ENCODE measurements at places on chromosomes 12 and 14.

DNA sequence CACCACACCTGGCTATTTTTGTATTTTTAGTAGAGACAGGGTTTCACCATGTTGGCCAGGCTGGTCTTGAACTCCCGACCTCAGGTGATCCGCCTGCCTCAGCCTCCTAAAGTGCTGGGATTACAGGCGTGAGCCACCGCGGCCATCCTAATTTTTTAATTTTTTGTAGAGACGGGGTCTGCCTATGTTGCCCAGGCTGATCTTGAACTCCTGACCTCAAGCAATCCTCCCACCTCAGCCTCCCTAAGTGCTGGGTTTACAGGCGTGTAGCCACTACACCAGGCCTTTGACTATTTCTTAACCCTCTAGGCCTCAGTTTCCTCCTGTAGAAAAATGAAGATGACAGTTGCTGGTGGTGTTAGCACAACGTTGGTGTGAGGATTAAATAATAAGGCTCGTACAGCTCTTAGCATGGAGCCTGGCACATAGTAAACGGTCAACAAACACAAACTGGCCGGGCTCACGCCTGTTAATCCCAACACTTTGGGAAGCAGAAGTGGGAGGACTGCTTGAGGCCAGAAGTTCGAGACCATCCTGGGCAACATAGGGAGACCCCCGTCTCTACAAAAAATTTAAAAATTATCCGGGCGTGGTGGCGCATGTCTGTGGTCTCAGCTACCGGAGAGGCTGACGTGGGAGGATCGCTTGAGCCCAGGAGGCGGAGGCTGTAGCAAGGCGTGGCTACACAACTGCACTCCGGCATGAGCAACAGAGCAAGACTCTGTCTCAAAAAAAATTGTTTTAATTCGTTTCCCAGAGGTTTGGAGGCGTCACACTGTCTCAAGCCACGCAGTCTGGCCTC, 979 bp downstream of the DDX54 start:
- DNase-seq = no peak

DNA sequence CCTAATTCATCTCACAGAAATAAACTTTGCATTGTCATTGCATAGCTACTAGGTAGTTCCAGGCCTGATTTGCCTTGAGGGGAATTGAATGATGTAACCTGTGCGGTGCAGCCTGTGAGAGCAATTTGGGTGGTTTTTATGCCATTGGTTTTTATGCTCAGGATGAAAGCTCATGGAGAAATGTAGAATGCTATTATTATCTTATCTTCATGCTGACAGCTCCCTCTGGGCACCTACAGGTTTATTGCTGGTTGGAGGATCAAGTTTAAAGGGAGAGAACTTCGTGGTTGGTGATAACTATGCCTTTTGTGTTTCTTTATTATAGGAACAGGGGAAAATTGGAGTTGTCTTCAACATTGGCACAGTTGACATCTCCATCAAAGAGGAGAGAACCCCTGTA, 547.9 kb downstream of the DIO2 start:
- no peak for DNase-seq

DNA sequence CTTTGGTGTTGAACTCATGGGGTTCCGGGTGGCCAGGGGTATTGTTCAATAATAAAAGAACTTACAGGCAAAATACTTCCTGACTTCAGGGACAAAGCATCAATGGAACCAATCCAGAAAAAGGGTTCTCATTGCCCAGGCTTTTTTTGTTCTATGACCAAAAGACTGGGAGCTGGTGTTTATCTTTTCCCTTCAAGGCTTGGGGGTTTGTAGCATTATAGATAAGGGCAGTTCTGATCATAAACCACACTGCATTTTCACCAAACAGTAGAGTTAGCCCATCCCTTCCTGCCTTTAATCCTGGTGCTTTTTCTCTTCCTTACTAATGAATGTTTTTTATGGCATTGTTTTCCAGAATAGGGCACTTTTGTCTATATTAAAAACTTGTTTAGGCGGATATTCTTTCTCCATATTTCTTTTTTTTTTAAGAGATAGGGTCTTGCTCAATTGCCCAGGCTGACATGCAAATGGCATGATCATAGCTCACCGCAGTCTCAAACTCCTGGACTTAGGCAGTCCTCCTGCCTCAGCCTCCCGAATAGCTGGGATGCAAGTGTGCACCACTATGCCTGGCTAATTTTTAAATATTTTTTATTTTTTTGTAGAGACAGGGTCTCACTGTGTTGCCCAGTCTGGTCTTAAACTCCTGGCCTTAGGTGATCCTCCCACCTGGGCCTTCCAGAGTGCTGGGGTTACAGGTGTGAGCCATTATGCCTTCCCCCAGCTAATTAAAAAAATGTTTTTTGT, 9.7 kb downstream of the FUT8 start:
- no peak for DNase-seq

- no peak for DNase-seq
Measured at GRCh38 chr12:31494455-31494854, 96.5 kb downstream of the DENND5B start.

DNA sequence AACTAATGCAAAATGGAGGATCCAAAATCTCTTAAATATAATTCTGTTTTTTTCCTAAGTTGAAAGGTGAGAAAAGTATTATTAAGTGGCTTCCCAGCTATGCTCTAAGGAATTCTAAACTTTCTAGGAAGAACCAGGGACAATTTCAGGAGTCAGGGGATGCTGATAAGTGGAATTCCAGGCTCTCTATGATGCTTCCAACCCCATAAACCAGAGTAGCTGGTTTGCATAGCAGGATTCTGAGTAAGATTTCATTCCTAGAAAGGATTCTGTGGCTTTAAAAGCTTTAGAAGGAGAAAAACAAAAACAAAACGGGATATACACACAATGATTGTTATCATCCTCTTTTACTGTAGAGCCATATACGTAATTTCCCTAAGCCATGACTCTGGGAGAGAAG, 93.9 kb downstream of the SLC16A7 start:
- no peak for DNase-seq

DNA sequence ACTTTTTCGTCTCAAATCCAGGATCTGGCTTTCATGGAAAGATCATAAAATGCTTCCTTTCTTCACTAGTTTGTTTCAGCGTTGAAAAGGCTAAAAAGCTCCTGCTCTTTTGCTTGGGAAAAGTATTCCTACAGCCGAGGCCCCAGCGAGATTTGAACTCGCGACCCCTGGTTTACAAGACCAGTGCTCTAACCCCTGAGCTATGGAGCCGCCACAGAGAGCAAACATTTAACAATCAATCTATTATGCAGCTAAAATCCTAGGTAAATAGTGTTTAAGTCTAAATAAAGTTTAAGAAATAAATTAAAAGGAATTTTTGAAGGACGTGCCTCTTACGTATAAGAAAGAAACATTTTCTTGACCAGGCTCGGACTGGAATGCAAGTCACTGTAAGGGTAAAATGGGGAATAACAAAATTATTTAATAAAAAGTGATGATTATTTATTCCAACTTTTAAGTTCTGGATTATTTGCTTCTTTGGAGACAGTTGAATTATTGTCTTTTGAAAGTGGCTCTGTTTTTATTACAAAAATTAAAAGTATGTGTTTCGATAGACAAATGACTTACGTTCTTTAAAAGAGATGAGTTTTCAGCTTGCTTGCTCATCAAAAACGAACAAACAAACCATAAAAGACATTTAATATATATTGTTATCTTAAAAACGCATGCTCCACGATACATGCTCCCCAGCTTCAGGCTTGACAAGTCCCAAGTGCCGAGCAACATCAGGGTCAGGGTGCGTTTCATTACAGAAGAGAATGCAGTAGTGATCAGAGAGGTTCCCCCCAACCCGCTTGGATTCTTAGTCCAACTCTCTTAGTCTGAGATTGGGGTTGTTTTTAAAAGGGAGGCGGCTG, 10.2 kb downstream of the OR6S1 start:
- no peak for DNase-seq

GRCh38 chr14:49036984-49037516, 549.1 kb downstream of the RPS29 start:
- DNase-seq = no peak

DNA sequence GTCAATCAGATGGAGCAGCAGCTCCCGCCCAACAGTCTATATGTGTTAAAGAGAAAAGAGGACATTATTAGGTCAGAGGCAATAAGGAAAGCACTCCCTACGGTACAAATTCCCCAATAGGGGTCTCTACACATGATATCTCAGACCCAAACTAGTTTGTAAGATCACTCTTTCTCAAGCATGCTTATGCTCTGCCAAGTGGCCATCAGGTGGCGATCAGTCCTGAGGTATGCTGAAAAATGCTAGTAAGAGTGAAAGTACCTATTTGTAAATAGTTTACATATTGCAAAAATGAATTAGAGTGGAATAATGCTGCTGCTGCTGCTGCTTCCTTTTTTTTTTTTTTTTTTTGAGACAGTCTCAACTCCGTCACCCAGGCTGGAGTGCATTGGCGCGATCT, 61.0 kb downstream of the CPM start:
- no peak for DNase-seq

DNA sequence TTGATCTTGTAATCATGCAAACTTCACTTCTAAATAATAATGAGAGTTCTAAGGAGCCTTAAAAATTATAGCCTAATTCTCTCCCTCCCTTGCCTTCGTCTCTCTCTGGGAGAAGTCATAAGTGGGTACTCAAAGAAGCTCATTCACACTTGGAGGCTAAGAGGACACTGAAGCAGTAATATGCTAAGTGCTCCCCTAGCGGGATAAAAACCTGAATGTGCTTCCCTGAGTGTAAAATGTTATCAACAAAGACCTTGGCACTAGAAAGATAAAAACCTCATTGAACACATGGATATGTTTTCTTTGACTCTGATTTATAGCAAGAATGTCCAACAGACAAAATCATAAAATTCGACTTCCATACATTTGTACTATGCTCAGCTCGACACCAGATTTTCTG, 337.9 kb upstream of the NOVA1 start:
- DNase-seq = no peak

DNA sequence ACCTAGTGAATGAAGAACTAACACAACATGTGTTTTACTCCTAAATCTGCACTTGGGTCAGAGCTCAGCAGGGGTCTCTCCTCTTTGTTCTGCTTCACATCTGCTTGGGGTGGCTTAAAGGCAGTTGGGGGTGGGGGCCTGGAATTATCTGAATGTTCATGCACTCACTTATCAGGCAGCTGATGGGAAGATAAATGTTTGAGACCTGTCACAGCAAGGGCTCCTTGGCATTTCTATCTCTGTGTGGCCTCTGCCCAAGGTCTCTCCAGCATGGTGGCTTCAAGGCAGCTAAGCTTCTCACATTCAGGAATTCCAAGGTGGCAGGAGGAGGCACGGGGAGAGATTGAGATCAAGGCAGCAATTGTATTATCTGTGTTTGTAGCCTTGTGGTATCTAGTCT, 6.4 kb upstream of the HMGA2 start:
- no peak for DNase-seq

GRCh38 chr12:64522316-64522715, 70.4 kb downstream of the TBK1 start:
- peak; percentile 26 for DNase-seq

DNA sequence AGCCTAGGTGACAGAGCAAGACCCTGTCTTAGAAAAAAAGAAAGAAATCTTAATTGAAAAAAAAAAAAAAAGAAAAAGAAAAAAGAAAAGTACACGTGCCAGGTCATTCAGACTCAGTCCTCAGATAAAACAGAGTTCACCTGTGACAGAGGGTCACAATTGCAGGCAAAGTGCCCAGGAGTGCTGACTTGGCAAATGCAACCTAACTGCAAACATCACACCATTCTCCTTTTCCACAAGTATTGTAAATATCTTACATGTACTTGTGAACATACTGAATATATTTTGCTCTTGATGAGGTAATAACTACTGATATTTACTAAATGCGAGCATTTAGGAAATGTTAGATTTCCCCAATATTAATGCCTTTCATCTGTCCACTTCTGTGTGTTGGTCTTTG, 9.0 kb upstream of the COL2A1 start:
- DNase-seq = no peak

DNA sequence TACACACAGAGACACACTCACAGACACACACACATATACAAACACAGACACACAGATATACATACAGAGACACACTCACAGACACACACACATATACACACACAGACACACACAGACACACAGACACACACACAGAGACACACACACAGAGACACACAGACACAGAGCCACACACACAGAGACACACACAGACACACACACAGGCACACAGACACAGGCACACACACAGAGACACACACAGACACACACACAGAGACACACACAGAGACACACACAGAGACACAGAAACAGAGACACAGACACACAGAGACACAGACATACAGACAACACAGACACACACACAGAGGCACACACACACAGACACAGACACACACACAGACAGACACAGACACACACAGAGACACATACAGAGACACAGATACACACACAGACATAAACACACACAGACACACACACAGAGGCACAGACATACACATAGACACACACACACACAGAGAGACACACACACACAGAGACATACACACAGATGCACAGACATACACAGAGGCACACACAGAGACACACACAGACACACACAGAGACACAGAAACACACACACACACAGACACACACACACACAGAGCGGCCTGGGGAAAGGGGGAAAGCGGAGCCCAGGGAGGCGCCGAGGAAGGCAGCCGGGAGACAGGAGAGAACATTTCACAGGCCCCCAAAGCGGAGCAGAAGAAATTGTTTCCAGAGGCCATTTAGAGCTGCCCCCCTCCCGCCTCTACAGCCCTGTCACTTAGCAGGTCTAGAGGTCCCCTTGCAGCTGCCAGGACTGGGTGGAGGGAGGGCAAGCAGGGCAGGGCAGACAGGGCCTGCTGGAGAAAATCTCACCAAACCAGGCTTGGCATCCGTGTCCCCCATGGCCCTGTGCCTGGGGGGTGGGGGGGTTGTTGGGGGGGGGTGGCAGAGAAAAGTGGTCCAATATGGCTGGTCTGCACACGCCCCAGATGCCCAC, 38.9 kb downstream of the SERPINA3 start:
- no peak for DNase-seq

DNA sequence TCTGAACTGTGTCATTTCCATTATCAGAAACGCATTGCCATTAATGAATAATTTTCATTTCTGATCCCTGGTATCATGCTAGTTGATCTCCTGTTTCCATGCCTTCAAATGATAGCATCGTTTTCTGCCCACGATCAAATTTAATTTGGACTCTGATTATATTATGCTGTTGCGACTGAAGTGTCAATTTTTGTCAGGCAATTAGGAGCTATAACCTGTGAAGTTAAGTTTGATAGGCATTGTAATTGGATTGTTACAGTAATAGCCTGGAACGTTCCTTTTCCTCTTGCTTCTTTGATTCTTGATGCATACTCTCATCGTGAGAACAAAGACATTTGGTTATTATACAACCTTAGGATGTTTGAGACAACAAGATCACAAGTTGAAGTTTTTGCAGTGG, 356.3 kb downstream of the VRK1 start:
- no peak for DNase-seq

DNA sequence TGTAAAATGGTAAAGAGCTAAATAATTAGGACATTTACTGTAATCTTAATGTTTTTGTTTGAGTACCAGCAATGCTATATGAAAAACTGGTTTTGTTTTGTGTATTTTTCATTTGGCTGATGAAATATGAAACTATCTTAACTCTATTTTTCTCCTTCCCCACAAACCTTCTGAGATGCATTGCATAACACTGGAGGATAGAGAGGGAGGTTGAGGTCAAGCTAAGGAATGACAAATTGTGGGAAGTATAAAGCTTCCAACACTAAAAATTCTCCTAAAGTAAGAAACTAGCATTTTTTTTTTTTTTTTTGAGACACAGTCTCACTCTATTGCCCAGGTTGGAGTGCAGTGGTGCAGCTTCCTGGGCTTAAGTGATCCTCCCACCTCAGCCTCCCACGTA, 31.5 kb upstream of the SRP54 start:
- DNase-seq = no peak

- no peak for DNase-seq
Measured at GRCh38 chr14:68627868-68628604, 164.8 kb downstream of the ZFP36L1 start.
